ENCODE measurements at places on chromosomes 6 and 20. TPM values are rescaled to one million over a fixed set of nuclear protein-coding genes. Genes with fewer than 3 reads are reported as not detected.

The DUSP15 gene
- total RNA-seq: 0.38 TPM

DNA sequence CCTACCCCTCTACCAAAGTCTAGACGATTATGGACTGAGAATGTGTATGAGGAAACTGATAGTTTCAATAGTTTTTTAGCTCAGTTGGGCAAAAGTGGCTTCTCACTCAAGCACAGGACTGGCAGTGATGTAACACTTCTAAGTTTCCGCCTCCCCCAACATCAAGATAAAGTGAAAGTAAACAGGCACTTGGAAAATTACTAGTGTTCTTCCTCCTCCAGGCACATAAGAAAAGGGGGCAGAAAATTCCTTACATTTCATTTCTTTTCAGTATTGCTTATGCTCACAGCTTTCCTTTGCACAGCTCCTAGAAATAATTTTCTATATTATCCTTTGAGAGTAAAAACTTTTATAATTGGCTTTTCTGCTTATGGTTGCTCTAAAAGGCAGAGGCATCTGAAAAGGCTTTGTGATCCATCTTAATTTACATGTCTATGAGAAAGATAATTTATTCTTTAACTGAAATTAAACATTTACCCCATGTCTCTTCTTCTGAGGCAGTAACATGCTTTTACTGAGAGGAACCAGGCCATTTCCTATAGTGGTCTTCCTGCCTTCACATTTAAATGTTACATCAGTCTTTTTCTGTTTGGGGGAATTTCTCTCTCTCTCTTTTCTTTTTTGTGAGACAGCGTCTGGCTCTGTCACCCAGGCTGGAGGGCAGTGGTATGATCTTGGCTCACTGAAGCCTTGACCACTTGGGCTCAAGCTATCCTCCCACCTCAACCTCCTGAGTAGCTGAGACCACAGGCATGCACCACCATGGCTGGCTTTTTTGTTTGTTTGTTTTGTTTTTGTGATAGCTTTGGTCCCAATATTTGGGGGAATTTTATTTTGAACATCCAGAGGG, 65.0 kb upstream of the EEF1A1 start:
- DNase-seq: no peak

GRCh38 chr20:4585758-4586157, 136.0 kb upstream of the PRND start:
- no peak for DNase-seq

The BPIFB1 gene
- total RNA-seq: 4.3 TPM

DNA sequence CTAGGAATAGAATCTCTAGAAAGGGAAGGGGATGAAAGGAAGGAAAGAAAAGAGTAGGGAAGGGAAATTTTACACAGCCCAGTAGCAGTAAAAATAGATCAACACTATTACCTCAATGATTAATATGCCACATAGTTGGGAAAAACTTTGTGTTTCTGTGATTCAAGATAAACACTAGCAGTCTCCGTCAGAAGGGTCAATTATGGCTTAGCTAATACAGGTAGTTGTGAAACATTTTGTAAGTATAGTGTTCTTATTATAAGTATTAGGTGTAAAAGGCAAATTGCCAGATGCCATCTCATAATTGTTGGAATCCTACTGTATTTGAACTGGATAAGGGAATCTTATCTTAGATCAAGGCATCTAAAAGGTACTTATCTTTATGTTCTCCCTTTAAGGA, 165.7 kb downstream of the MTFR2 start:
- no peak for DNase-seq

GRCh38 chr6:149354009-149354408, 36.5 kb downstream of the TAB2 start:
- DNase-seq: no peak

- DNase-seq: no peak
Observed at GRCh38 chr20:37270576-37271420, 9.2 kb upstream of the GHRH start.

DNA sequence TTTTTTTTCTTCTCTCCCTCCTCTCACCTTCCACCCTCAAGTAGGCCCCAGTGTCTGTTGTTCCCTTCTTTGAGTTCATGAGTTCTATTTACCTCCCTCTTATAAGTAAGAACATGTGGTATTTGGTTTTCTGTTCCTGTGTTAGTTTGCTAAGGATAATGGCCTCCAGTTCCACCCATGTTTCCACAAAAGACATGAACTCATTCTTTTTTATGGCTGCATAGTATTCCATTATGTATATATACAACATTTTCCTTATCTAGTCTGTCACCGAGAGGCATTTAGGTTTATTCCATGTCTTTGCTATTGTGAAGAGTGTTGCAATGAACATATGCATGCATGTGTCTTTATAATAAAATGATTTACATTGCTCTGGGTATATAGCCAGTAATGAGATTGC, 147.9 kb downstream of the PDE7B start:
- no peak for DNase-seq

DNA sequence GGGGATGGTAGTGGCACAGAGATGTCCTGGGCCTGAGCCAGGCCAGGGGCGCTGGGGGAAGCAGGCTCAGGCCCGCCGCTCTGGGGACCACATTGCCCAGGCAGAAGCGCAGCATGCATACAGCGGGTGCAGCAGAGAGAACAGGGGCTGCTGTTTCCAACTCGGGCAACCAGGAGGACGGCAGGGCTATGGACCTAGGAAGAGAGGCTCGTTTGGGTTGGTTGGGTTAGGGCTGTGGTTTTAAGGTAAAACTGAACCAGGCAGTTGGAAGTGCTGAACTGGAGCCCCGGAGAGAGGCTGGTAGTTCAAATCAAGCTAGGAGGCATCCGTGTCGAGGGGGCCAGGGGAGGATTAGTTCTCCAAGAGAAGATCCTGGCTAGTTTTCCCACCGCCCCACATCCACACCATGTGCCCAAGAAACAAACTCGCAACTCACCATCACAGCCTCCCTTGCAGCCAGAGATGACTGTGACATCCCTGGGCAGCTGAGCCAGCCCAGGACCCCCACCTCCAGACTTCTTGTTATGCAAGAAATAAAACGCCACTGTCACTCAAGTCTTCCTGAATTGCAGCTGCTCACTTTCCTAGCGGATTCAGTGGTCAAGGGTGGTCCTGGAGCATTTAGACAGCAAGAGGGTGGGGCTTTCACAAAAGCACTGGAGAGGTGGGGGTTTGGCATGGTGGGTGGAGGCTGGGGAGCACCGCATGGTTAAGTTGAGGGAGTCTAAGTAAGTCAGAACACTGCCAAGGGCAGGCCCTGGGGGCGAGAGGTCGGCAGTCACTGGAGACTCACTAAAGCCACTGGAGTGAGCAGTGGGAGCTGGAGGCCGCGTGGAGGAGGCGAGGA, 161.2 kb downstream of the GRM4 start:
- no peak for DNase-seq

DNA sequence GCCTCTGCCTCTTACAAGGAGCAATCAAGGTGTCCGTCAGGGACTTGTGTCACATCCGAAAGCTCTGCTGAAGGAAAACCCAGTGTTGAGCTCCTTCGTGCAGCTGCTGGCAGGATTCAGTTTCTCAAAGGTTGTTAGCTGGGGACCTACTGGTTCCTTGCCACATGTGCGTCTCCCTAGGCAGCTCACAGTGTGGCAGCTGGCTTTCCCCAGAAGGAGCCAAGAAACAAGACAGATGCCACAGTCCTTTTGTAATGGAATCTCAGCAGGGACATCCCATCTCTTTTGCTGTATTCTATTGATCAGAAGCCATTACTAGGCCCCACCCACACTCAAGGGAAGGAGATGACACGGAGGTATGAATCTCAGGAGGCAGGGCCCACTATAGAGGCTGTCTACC, 488.8 kb downstream of the CD83 start:
- no peak for DNase-seq

The TRAPPC3L gene
- total RNA-seq: not detected

- no peak for DNase-seq
Observed at GRCh38 chr6:6350696-6351095, 30.2 kb upstream of the F13A1 start.

GRCh38 chr6:88072462-88072861, 24.8 kb downstream of the SPACA1 start:
- no peak for DNase-seq

GRCh38 chr6:162032620-162033019, 694.9 kb downstream of the PRKN start:
- DNase-seq: no peak

GRCh38 chr6:116450769-116451740, 10.1 kb upstream of the CALHM6 start:
- DNase-seq: no peak

GRCh38 chr20:1803932-1804501, 91.2 kb upstream of the SIRPA start:
- DNase-seq: no peak

DNA sequence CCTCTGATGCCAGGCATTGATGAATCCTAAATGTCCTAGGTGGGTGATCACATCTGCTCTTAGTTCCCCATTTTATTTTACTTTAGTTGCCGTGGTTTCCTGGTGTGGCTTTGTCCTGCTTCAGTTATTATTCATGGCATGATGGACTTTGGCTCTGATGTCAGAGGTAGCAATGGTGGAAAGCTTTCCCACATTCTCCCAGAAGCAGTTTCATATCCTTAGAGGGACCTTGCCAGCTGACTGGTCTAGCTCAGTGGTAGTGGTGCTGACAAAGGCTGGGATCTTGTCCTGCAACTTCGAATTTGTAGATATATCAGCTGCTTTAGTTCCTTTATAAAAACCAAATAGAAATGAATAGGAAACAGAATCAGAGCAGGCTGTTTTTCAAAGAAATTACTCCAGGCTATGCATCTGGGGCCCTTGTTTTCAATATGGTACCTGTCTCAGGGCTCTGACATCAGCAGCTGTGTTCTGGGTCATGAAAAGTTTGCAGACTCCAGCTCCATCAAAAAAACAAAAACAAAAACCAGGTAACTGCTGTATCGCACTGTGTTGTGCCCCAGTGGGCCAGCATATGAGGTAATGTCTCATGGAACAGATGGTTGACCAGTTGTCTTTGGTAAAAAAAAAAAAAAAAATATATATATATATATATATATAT, 133.7 kb downstream of the PLCB4 start:
- DNase-seq: no peak

- DNase-seq: no peak
Observed at GRCh38 chr6:36110863-36111262, 19.4 kb upstream of the MAPK13 start.

GRCh38 chr20:41145317-41145716, 8.0 kb downstream of the PLCG1 start:
- no peak for DNase-seq

The ZNF165 gene
- 6.9 TPM for total RNA-seq

The RFX6 gene
- not detected for total RNA-seq

The SLX4IP gene
- 6.3 TPM for total RNA-seq

The RSPO4 gene
- 0.18 TPM for total RNA-seq

GRCh38 chr6:31764198-31764597, 1.7 kb downstream of the SAPCD1 start:
- DNase-seq: no peak

GRCh38 chr6:111306104-111306888, 176.7 kb downstream of the REV3L start:
- no peak for DNase-seq

DNA sequence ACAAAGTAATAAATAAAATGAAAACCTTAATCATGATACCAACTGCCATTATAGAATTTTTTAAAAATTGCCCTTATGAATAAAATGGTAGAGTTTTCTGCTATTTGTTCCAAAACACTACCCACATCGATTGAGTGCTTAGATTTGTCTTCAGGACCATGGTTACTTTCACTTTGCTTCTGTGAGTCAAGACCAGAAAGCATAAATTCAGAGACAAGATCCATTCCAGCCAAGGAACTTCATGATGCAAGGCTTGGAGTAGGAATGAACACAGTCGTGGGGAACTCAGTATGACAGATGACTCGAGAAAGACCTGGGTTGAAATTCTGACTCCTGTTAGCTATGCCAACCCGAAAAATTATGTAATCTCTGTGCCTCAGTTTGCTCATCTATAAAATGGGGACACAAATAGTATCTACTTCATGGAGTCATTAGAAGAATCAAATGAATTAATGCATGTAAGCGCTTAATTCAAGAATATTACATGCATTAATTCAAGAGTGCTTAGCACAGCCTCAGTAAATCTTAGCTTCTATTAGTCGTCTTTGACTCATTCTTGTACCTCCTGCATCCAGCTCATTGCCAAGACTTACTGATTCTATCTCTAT, 72.5 kb upstream of the MYLIP start:
- no peak for DNase-seq

The MRPS26 gene
- 39.5 TPM for total RNA-seq

- DNase-seq: no peak
Observed at GRCh38 chr20:22941550-22941949, 93.6 kb upstream of the SSTR4 start.

- DNase-seq: no peak
Observed at GRCh38 chr20:24991897-24992486, 559 bp downstream of the APMAP start.

The PDYN gene
- total RNA-seq: not detected

- DNase-seq: no peak
Observed at GRCh38 chr6:116335612-116336215, 35.0 kb upstream of the DSE start.

DNA sequence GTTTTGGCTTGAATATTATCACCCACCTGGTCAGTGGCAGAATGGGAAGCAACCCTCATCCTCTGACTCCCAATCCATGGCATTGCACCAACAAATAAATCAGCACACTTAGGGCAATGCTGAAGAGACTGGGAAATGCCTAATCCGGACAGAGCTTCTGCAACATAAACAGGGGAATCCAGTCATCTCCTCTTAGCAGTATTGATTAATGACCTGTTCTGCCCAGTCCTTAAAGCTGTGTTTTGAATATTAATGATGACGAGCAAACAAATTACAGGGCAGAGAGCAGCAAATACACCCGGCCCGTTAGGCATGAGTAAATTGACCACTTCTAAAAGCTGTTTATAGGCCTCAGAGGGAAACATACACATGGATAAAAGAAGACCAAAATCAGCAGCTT, 77.0 kb upstream of the B3GAT2 start:
- no peak for DNase-seq

The EBF4 gene
- total RNA-seq: 3.2 TPM

The ACSS1 gene
- total RNA-seq: 10.4 TPM

The PTK6 gene
- 40.8 TPM for total RNA-seq
